ENCODE measurements at places on chromosomes 6 and 20. TPM values are rescaled to one million over a fixed set of nuclear protein-coding genes. Genes with fewer than 3 reads are reported as not detected.

DNA sequence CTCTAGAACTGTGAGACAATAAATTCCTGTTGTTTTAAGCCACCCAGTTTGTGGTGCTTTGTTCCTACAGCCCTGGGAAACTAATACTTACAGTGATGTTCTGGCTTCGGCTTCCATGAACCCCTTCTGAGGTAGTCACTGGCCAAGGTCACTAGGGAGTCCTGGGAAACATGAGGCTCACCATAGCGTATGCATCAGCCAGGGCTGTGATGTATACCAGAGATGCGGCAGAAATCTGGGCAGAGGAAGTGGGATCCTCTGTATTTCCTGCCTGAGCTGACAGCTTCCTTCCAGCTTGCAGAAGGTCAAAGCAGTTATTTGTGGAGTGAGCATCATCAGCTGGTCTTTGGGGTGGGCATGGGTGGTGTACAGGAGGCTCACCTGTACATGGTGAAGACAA, 27.9 kb downstream of the KAT14 start:
- no peak for DNase-seq

- no peak for DNase-seq
Measured at GRCh38 chr6:90362318-90362717, 65.7 kb upstream of the BACH2 start.

OR2H1 gene
- not detected for total RNA-seq

CNR1 gene
- 14.3 TPM for total RNA-seq

TAGAP gene
- total RNA-seq = 0.32 TPM

Data from endodermal cell (in vitro differentiated cells).